PC-9 (cell line): ENCODE measurements at places on chromosomes 2 and 18. TPM values are rescaled to one million over a fixed set of nuclear protein-coding genes. Genes with fewer than 3 reads are reported as not detected.

ASTL gene
- not detected in 2 replicates for total RNA-seq

MYO5B gene
- 23.3 and 25.4 TPM in 2 replicates for total RNA-seq

DCC gene
- not detected in 2 replicates for total RNA-seq

IL37 gene
- 1.0 and 1.7 TPM in 2 replicates for total RNA-seq

MLPH gene
- 237 and 283 TPM in 2 replicates for total RNA-seq

GRCh38 chr18:57433934-57434535 lies 1.1 kb upstream of the ONECUT2 start:
- no peak for DNase-seq
